ENCODE measurements at places on chromosomes 4 and X.
A peak's percentile ranks its signal among the peaks of the same experiment; 100 is the strongest.

DNA sequence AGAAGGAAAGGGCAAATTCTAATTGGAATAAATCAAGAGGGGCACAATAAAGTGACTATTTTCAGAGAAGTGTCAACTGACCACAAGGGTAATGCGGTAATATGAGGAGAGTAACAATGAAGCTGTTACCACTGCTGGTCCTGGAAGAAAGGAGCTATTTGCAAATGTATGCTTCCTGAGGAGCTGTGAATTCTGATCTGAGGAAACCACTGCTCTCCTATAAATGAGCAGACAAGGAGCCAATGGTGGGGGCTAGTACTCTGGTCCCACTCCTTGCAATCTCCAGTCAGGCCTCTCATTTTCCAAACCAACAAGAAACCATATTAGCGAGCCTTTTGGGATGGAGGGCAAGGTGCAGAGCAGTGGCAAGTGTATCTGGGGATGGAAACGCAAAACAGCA, 770.2 kb downstream of the FSTL5 start:
- DNase-seq, result peak; percentile 50

DNA sequence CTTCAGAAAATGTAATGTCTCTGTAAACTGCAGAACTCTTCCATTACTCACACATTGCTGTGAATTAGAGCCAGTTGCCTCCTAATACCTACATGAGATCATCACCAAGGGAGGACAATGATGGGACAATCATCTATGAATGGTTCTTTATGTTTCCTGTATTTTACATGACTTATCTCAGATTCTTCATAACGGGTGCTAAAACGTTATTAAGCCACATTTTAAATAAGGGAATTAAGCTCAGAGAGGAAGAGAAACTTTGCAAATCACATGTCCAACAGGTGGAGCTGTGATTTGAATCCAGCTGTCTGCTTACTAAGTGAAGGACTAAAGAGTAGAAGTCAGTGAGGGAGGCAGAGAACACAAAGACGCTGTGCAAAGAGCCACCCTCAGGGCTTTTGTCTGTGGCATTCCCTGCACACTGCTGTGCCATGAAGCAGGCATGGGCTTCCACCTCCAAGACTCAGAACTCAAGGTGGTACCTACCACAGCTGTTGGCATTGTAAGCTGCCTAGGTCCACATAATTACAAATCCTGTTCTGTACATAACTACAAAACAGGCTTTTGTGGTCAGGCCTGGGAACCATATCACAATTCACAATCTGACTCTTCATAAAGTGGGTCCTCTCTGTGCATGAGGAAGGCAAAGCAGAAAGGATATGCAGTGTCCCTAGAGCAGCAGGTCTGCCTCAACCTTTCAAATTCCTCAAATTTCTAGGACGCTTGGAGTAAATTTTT, 12.8 kb downstream of the TBC1D9 start:
- DNase-seq, result no peak

- DNase-seq, result no peak
Measured at GRCh38 chr4:77776182-77777134, 42.7 kb downstream of the CNOT6L start.

DNA sequence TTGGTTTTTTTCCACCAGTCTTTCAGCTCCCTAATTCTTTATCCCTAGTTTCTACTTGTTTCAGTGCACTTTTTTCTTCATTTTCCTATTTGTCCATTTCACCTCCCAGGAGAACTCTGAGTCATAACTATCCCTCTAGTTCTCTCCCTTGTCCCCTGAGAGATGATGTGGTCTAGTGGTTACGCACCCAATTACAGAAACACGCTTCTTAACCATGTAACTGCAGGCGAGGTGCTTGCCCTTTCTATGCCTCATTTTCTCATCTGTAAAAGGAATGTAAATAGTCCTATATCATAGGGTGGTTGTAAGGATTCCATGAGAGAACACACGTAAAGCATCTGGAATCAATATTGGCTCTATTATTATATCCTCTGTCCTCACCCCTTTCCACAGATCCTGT, 8.8 kb upstream of the GRPR start:
- no peak for DNase-seq

DNA sequence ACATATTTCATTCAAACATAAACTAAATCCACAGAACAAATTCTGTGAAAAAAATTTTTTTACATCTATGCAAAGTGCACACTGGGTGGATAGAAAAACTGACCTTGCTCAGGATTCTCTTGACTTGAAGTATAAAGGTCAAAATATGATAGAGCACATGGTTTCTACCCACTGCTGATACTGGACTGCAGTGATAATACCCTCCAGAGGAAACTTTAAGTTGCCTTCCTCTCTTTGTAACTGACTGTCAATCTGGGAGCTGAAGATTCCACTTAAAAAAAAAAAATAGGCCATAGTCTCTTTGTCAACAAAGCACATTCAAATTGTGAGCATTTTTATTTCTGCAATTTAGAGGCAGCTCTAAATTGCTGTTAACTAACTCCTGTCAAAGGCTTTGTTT, 3.2 kb upstream of the AMMECR1 start:
- DNase-seq, result no peak

DNA sequence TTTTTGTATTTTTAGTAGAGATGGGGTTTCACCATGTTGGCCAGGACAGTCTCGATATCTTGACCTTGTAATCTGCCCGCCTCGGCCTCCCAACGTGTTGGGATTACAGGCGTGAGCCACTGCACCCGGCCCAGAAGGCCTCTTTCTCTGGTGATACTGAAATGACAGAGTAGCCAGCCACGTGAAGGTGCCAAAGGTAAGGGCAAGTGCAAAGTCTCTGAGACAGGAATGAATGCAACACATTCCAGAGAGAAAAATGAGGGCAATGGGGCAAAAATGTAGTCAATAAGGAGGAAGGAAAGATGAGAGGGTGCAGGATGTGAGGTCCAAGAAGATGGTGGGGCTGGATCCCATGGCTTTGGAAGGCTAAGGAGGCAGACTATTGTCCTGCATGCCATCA, 176.0 kb downstream of the NR3C2 start:
- no peak for DNase-seq

DNA sequence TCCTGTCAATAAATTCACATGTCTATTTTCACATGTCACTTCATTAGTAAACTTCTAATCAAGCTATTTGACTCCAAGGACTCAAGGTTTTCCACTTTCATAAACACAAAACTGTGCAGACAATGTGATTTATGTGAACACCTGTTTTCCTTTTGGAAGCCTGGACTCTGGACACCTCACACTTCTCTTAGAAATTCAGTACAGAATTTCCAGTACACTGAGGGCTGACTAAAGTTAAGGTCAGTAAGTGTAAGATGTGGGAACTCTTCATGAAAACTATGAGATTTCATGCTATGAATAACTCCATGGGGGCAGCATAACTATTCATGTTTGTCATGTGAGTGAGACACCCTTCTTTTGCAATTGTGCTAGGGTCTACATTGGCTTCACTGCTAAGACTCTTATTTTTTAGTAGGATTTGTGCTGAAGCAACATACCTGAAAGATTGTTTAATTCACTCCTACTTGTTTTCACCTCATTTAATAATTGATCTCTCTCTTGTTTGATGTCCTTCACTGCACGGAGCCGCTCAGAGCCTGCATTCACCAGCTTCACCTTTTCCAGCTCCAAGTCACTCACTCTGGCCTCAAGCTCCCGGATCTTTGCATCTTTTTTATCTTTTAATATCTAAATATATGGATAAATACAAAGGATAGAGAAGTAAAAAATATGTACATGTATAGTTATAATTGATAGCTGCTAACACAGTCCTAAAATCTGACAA, 55.3 kb downstream of the STBD1 start:
- DNase-seq, result no peak

GRCh38 chrX:155127940-155128339, 56.6 kb downstream of the BRCC3 start:
- DNase-seq, result no peak

GRCh38 chrX:38232079-38232686, 11.5 kb upstream of the SRPX start:
- no peak for DNase-seq

GRCh38 chr4:185383451-185383850, 12.3 kb downstream of the LRP2BP start:
- DNase-seq, result no peak

DNA sequence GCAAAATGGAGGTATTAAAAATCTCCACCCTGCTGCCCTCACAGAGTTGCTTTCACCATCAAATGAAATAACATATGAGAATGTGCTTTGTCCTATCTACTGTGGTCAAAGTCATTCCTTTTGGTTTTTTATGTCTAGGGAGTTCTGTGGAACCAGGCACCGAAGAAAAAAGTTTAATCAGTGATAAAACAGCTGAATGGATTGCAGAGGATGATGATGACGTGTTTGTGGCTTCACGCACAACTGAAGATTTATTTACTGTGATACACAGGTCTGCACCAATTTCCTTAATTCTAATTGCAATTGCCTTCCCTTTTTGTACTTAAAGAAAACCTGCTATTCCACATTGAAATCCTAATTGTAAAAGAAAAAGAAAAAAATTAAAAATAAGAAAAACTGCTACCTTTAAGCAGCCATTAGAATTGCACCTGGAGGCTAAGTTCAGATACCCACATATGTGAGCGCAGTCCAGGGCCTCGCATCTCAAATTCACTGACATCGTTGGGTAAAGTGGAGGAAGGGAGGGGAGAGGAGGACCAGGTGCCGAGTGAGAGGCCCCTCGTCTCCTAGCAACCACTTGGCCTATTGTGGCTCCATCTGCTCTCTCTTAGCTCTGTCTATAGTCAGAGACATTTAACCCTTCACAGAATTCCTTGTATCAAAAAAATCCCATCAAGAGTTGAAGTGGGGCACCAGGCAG, 10.5 kb upstream of the RTL5 start:
- DNase-seq, result no peak

Data from H9 (cell line).